ENCODE measurements at places on chromosomes 3 and 15. TPM values are rescaled to one million over a fixed set of nuclear protein-coding genes. Genes with fewer than 3 reads are reported as not detected.

The TM4SF1 gene
- total RNA-seq: 209 TPM

The A4GNT gene
- total RNA-seq: not detected

The UNC13C gene
- 0.09 TPM for total RNA-seq

The ZNF592 gene
- 1.4 TPM for total RNA-seq

The LIPC gene
- 1.5 TPM for total RNA-seq

The KNL1 gene
- 43.4 TPM for total RNA-seq

The SLC9C1 gene
- not detected for total RNA-seq

The GUCA1C gene
- not detected for total RNA-seq

The MB21D2 gene
- 43.2 TPM for total RNA-seq

The AGBL1 gene
- total RNA-seq: not detected

The NR2E3 gene
- not detected for total RNA-seq

The KBTBD8 gene
- total RNA-seq: 5.9 TPM

The PLSCR5 gene
- not detected for total RNA-seq

The CCR8 gene
- total RNA-seq: not detected

The PRSS50 gene
- not detected for total RNA-seq

The PLA2G4D gene
- not detected for total RNA-seq

The PLSCR2 gene
- total RNA-seq: not detected

The TNFSF10 gene
- 30.8 TPM for total RNA-seq

GRCh38 chr15:55789066-55789660, 46.2 kb upstream of the PRTG start:
- no peak for DNase-seq

DNA sequence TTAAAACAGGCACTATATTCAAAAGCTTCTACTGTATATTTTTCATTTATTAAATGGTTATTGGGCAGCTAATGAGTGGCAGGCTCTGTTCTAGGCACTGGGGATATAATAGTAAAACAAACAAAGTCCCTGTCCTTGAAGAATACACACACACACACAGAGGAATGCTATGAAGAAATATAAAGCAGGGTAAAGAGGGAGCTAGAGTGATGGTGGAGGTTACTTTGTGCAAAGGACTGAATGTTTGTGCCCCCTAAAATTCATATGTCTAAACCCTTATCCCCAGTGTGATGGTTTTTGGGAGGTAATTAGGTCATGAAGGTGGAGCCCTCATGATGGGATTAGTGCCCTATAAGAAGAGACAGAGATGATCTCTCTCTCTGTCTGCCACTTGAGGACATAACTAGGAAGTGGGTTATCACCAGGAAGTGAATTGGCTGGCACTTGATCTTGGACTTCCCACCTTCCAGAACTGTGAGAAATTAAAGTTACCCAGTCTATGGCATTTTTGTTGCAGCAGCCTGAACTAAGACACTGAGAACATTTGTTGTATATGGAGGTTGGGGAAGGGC, 31.8 kb downstream of the USF3 start:
- DNase-seq: no peak

DNA sequence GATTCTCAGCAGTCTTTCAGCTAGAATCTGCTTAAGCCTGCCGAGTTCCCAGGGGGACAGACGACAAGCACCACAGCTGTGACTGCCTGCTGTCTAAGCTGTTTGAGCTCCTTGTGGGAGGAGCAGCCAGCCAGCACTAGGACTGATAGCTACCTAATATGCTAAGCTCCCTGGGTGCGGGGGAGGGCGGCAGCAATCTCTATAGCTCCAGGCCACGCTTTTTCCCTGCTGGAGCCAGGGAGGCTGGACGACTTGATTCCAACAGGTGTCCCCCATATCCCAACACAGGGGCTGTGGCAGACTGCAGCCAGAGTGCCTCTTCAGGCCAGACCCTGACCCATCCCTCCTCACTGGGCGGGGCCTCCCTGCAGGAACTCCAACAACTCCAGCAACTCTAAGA, 134.1 kb upstream of the ARPP21 start:
- no peak for DNase-seq

DNA sequence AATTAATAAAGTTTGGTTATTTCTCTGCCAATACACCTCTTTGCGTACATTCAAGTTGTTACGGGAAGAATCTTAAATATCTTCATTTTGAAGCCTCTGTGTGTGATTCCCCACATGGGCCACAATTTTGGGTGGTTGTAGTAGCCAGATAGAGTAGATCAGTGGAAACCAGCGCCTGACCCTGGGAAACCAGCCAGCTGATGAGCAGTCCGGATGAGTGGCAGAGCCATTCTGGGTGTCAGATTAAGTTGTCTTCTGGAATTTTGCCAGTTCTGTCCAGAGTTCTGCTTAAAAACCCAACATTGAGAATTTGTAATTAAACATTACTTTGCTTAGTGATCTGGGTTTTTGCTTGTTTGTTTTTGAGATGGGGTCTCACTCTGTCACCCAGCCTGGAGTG, 49.7 kb downstream of the MRPS25 start:
- DNase-seq: no peak

GRCh38 chr3:182914341-182914740, 66.0 kb downstream of the DCUN1D1 start:
- no peak for DNase-seq

DNA sequence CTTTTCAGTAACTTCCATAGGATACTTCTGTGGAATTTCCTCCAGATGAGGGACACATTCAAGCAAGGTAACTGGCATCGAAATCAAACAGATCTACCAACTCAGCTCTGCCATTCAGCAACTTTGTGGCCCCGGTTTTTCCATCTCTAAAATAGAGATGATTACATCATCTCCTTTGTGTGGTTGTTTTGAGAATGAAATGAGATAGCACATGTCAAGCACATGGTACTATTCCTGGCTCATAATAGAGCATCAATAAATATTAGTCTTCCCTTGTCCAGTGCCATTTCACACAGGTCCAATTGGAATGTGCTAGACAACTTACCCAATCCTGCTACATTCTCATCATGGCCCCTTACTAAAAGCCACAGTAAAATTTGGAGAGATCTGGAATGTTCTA, 24.2 kb upstream of the TM4SF4 start:
- no peak for DNase-seq

DNA sequence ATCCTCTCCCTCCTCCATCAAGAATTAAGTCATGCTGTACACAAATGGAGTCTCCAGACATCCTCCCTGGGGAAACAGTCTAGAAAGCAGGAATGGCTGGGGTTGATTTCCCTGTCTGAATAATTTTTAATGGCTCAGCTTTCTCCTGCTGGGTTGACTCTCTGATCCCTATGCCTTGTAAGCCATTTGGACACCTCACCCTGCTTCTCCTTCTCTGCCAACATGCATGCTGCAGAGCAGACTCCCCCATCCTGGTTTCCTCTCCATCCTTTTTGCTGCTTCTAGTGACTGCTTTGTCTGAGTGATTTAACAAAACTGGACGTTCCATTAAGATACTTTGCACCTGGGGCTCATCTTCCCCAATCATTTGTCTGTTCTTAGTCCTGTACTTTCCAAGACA, 22.2 kb downstream of the SV2B start:
- DNase-seq: no peak

DNA sequence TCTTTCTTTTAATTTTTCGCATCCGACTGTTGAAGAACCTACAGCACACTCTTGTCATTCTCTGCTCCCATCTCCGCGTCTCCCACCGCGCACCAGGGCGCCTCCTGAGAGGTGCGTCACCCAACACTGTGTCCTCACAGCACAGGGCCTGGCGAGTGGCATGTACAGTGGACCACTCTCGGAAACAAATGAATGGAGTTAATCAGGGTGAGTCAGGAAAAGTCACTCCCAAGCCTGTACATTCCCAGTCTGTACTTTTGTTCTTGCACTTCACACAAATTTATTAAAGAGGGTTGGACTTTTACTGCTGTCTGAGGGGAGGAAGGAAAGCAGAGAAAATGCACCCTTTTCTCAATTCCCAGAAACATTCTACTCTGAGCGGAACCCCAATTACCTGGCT, 625 bp downstream of the COL6A6 start:
- DNase-seq: peak; percentile 76

DNA sequence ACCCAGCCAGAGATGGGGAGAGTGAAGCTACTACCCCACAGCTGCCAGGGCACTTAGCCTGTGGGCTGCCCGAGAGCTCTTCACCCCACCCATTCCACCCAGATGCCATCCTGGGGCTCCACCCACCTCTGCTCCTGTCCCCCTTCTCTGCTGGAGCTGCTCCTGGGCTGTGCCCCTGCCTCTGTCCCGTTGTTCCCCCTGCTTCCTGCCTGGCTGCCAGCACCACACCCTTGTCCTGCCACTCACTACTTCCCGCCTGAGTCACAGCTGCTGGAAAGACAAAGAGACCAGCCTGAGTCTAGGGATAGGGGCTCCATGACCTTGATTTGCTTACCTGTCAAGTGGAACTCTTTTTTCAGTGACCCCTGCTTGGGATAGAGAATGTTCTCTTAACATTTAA, 12.4 kb downstream of the GNAI2 start:
- DNase-seq: peak; percentile 77

DNA sequence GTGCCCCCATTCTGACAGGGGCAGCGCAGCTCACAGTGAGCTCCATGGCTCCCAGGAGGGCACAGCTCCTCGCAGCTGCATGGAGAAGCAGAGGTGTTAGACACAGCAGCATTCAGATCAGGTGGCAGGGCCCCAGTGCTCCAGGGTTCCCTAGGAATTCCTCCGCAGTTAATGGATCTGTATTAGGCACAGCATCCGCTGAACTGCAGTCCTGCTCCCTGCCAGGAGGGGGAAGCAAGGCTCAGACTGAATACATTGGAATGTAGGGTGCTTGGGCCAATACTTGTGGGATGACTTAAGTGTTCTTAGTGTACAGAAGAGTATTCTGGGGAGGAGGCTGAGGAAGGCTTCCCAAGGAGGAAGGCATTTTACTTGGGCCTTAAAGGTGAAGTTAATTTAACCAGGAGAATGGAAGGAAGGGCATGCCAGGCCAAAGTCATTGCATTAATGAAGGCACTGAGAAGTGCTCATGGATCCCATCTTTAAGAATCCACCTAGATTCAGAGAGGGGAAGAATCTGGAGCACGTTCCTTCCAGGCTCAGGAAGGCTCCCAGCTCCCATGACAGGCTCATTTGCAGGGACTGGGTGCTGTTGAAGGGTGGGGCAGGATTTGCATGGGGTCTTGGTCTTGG, 111.6 kb downstream of the RAB11A start:
- peak; percentile 76 for DNase-seq

- no peak for DNase-seq
These were observed 27.0 kb downstream of the SUCNR1 start for GRCh38 chr3:151900460-151900859.

- DNase-seq: no peak
These were observed 86.1 kb downstream of the TM4SF4 start for GRCh38 chr3:149560617-149561016.
